ENCODE measurements at places on chromosomes 7 and 10. TPM values are rescaled to one million over a fixed set of nuclear protein-coding genes. Genes with fewer than 3 reads are reported as not detected.

Gene SLC16A9
- total RNA-seq = 4.4 TPM

Gene CYP3A4
- total RNA-seq = not detected

Gene OR2A1
- not detected for total RNA-seq

Gene GIMAP4
- 62.7 TPM for total RNA-seq

Gene KLHL7
- 16.1 TPM for total RNA-seq

Gene CPN1
- total RNA-seq = not detected

Gene LEP
- not detected for total RNA-seq

Gene NOC3L
- 56.8 TPM for total RNA-seq

Gene EBLN1
- not detected for total RNA-seq

Gene FGFBP3
- 2.7 TPM for total RNA-seq

Gene SLC13A1
- total RNA-seq = not detected

Gene COBL
- total RNA-seq = not detected

Gene GNGT1
- total RNA-seq = not detected

Gene C1GALT1
- 37.2 TPM for total RNA-seq

Gene AGAP5
- 10.1 TPM for total RNA-seq

Gene CUZD1
- total RNA-seq = 3.1 TPM

Gene PRLHR
- total RNA-seq = not detected

Gene NPTX2
- not detected for total RNA-seq

Gene AGAP9
- total RNA-seq = 9.8 TPM

All from activated CD4-positive, alpha-beta T cell treated with anti-CD3 and anti-CD28 coated beads, Interleukin-2, amount 10 ng/mL, durations not matched to agents 24 days and 14 days (primary cell).